ENCODE measurements at places on chromosomes 6 and 20. TPM values are rescaled to one million over a fixed set of nuclear protein-coding genes. Genes with fewer than 3 reads are reported as not detected.

The PRL gene
- not detected for total RNA-seq

The VAPB gene
- 12.2 TPM for total RNA-seq

The BMP5 gene
- 0.17 TPM for total RNA-seq

The TRIM15 gene
- total RNA-seq = not detected

The SNAP91 gene
- not detected for total RNA-seq

The GMDS gene
- total RNA-seq = 13.2 TPM

The MACROD2 gene
- 0.50 TPM for total RNA-seq
